Activated naive CD4-positive, alpha-beta T cell (primary cell): ENCODE measurements at places on chromosomes 12 and 14.

GRCh38 chr12:104974626-104975290 lies 11.4 kb upstream of the NOPCHAP1 start:
- DNase-seq, result no peak

- DNase-seq, result no peak
Measured at GRCh38 chr12:99200711-99201384, 446.7 kb upstream of the GARIN6 start.

GRCh38 chr14:104309657-104310369 lies 171.4 kb downstream of the KIF26A start:
- DNase-seq, result no peak

- DNase-seq, result no peak
Measured at GRCh38 chr12:54588110-54588889, at the start of gene PPP1R1A. PPP1R1A (minus strand) TSS chr12:54588659; CDS start chr12:54588488, 171 bp downstream.
